ENCODE measurements at places on chromosomes 12 and 14. TPM values are rescaled to one million over a fixed set of nuclear protein-coding genes. Genes with fewer than 3 reads are reported as not detected.

The CCDC177 gene
- total RNA-seq, result not detected

The DIO3 gene
- total RNA-seq, result 0.67 TPM

The SLC17A8 gene
- total RNA-seq, result 0.14 TPM

The GALNT9 gene
- 1.6 TPM for total RNA-seq

The SERPINA10 gene
- not detected for total RNA-seq

The GPR65 gene
- total RNA-seq, result 7.7 TPM

The HCAR2 gene
- 7.6 TPM for total RNA-seq

The PTPRB gene
- 196 TPM for total RNA-seq

- no peak for DNase-seq
These were observed 114.2 kb downstream of the PCNX1 start for GRCh38 chr14:71021347-71022011.

GRCh38 chr14:105184461-105184860, 3.3 kb upstream of the NUDT14 start:
- DNase-seq, result no peak

DNA sequence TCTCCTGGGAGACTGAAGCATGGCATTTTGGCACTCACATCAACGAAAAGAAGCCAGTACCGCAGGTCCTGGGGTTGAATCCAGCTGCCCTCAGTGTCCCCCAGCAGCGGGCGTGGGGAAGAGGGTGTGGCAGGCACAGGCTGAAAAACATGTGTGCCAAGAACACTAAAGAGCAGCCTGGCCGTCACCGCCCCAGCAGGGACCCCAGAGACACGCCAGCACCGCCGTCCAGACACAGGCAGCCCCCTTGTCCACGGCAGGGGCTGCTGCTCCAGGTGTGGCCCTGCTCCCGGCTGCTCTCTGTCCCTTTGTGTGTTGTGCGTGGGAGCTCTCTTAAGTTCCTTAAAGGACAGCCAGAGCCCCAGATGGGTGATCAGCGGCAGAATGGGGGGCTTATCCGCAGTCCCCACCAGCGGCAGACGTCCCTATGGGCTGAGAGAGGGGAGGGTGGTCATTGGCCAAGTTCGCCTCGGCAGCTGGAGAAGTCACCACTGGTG, 556 bp downstream of the PHETA1 start:
- DNase-seq, result peak; percentile 68

- DNase-seq, result no peak
These were observed 136.2 kb downstream of the ANO6 start for GRCh38 chr12:45351921-45352670.

- no peak for DNase-seq
These were observed 41.7 kb downstream of the MIA2 start for GRCh38 chr14:39275395-39275794.

DNA sequence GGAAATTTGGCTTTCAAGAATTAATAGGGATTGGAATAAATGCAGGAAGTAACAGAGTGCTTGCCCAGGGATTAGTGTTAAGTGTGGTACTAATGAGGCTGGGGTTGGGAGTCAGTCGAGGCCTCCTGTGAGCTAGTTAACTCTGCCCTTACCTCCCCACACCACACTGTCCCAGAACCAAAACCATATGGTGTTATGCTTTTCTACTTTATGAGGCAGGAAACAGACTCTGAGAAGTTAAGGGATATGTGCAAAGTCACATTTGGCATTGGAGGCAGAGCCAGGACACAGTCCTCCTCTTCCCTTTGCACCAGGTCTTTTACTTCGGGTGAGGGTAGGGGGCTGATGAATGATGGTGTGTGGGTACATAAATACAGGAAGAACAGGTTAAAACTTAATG, 41.9 kb downstream of the PELI2 start:
- no peak for DNase-seq

GRCh38 chr12:124413401-124413800, 118.5 kb downstream of the RFLNA start:
- DNase-seq, result no peak

- DNase-seq, result no peak
These were observed 848.7 kb downstream of the NRXN3 start for GRCh38 chr14:79018836-79019235.

- no peak for DNase-seq
These were observed 95.2 kb downstream of the EGLN3 start for GRCh38 chr14:33855672-33856071.

- no peak for DNase-seq
These were observed 4.9 kb downstream of the KHNYN start for GRCh38 chr14:24434676-24435075.

DNA sequence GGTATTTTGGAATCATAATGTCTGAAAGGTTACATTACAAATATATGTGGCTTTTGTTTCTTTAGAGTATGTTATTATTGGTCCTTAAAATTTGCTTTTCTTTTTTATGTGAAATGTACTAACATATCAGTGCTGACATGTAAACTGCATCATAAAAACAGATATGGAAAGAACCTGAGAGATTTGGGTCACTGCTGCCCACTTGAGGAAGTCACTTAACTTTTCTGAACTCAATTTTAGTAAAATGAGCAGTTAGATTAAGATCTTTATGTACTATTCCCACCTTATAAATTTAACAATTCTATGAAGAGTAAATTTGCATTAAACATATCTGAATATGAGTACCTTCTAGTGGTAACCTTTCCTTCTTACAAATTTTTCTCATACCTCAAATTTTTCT, 7.5 kb downstream of the PTGR2 start:
- no peak for DNase-seq
